ENCODE measurements at places on chromosomes 16 and 17.

GRCh38 chr16:77548151-77548550 is 113.3 kb upstream of the ADAMTS18 start:
- no peak for DNase-seq

GRCh38 chr17:14346801-14347200 is 45.9 kb downstream of the HS3ST3B1 start:
- DNase-seq: no peak

DNA sequence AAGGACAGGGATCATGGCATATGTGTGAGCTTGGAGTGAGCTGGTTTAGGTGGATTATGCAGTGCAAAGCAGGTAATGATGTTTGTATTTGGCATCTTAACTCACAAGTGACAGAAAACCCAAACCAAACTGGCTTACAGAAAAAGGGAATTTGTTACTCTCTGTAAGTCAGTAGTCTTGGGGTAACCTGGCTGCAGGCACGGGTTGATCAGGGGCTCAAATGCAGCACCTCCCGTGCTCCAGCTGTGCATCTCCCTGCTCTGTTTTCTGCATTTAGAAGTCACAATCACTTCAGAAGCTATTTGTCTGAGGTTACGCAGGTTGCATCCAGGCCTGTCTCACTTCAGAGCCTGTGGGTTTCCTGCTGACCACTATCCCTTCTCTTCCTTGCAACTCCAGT is 354.3 kb downstream of the CPPED1 start:
- DNase-seq: no peak

GRCh38 chr16:20903116-20903898 is 2.7 kb downstream of the LYRM1 start:
- DNase-seq: no peak

- peak; percentile 74 for DNase-seq
Observed at GRCh38 chr17:41579484-41580243, 7.0 kb downstream of the KRT14 start.

DNA sequence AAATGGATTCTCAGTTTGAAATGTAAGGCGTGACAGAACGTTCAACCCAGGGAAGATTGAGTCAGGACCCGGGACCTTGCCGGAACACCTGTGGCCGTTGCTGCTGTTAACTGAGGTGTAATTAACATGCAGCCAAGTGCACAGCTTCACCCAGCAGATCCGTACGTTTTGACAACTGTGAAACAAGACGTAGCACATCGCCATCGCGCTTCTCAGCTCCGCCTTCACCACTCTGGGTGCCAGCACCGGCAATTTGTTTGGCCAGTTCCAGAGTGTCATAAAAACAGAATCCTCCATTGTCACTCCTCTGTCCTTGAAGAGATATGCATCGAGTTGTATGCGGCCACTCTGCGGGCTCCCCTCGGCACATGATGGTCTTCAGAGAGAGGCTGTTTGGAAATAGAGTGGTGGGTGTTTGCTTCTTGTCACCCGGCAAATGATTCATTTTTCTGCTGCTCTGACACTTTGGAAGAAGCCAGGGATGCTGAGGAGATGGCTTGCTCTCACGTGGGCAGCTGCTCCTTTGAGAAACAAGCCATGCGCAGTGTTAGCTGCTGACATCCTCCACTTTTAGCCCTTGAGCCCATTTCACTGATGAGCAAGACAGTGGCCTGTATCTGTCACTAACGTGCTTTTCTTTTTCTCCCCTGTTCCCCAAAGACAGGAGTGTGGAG is 22.6 kb downstream of the NAA60 start:
- DNase-seq: no peak

DNA sequence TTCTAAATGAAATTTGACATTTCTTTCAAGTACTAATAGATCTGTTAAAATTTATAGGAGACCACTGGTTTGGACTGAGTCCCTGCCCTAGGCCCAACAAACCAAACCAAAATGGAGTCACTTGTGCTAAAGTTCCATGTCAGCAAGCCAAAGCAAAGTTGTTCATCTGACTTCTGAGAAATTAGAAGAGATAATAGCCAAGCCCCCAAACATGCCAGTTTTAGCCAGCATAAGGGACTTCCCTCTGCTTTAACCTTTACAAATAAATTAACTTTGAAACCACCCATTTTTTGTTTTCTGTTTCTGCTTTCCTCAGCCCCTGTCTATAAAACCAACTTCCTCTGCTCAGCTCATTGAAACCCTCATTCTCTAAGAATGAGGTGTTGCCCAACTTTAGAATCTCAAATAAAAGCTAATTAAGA is 18.9 kb downstream of the CDR2 start:
- DNase-seq: no peak

- no peak for DNase-seq
Observed at GRCh38 chr16:85010446-85010930, 847 bp downstream of the ZDHHC7 start.

- DNase-seq: no peak
Observed at GRCh38 chr16:27450196-27450549, 48.2 kb downstream of the IL21R start.
